Endodermal cell (in vitro differentiated cells): ENCODE measurements at places on chromosomes 1 and 21.

DNA sequence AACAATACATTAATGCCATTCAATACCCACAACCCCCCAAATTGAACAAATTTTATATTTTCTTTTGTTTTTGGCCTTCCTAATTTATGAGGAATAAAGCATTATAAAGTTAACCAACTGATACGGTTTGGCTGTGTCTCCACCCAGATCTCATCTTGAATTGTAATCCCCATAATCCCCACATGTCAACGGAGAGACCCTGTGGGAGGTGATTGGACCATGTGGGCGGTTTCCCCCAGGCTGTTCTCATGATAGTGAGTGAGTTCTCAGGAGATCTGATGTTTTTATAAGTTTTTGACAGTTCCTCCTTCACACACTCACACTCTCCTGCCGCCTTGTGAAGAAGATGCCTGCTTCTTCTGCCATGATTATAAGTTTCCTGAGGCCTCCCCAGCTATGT is 6.4 kb upstream of the MCOLN3 start:
- peaks cover 20% of the 10 kb centered on the region for H3K27me3 ChIP-seq
- no peak overlapping the region for H3K27ac ChIP-seq
- no peaks in the 10 kb centered on the region for H3K4me1 ChIP-seq
- no peaks in the 10 kb centered on the region for H3K36me3 ChIP-seq

DNA sequence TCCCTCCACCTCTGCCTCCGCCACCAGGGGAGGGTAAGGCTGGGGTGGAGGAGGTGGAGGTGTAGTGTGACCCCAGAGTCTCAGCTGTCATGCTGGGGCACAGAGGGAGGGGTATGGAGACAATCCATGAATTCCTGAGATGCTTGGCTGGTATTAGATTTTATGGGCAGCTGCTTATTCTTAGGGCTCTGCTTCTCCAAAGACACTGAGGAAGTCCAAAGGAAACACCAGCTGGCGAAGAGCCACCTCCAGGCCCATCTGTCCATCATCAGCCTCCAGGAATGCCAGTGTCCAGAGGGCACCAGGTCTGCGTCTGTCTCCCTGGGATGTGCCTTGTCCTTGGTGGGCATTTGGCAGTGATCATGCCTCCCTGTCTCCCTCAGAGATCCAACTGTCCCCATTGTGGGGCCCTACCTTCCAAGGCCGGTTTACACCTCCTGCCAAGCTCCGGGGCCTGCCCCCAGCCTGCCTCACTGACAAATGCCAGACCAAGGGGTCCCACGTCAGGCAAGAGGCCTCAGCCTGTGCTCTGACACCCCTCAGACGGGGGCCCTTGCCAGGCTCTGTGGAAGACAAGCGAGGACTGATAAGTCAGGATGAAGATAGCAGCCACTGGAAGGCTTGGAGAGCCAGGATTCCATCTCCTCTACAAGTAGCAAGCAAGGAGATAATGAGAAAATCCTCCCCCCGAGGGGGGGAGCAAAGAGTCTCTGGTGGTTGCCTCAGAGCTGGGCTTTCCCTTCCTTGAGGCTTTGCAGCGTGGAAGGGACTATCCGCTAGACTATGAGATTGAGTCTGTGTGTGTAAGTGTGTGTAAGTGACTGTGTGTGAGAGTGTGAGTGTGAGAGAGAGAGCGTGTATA is 1.6 kb downstream of the TNNI1 start:
- H3K4me3 ChIP-seq: no peak overlapping the region
- no peaks in the 10 kb centered on the region for H3K27me3 ChIP-seq
- H3K36me3 ChIP-seq: no peaks in the 10 kb centered on the region
- H3K27ac ChIP-seq: no peak overlapping the region
- DNase-seq: no peak

DNA sequence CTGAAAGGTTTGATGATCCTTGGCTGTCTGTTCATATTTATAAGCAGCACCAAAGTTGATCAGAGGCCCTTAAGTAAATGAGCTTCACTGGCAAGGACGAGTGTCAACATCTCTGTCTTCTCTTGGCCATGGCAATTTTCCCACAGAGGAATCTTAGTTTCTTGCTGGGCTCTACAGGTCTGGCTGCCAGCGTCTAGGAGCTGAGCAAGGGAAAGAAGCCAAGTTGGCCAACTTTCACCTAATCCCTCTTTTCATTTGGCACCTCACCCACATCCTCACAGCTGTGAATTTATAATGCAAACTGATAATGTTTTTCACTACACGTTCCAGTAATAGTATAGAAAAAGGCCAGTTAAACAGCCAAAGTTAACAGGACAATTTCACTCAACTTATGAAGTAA is 99.0 kb upstream of the LBR start:
- peaks cover 85% of the 10 kb centered on the region for H3K36me3 ChIP-seq
- no peak for DNase-seq
- no peak overlapping the region for H3K27ac ChIP-seq
- H3K27me3 ChIP-seq: no peaks in the 10 kb centered on the region
- no peaks in the 10 kb centered on the region for H3K4me1 ChIP-seq
- H3K4me3 ChIP-seq: no peak overlapping the region

GRCh38 chr1:233635765-233636502 is 22.0 kb downstream of the KCNK1 start:
- H3K27me3 ChIP-seq: no peaks in the 10 kb centered on the region
- peaks cover 61% of the 10 kb centered on the region for H3K36me3 ChIP-seq
- peaks cover 2% of the 10 kb centered on the region for H3K4me1 ChIP-seq
- no peak overlapping the region for H3K4me3 ChIP-seq
- DNase-seq: peak; percentile 79

DNA sequence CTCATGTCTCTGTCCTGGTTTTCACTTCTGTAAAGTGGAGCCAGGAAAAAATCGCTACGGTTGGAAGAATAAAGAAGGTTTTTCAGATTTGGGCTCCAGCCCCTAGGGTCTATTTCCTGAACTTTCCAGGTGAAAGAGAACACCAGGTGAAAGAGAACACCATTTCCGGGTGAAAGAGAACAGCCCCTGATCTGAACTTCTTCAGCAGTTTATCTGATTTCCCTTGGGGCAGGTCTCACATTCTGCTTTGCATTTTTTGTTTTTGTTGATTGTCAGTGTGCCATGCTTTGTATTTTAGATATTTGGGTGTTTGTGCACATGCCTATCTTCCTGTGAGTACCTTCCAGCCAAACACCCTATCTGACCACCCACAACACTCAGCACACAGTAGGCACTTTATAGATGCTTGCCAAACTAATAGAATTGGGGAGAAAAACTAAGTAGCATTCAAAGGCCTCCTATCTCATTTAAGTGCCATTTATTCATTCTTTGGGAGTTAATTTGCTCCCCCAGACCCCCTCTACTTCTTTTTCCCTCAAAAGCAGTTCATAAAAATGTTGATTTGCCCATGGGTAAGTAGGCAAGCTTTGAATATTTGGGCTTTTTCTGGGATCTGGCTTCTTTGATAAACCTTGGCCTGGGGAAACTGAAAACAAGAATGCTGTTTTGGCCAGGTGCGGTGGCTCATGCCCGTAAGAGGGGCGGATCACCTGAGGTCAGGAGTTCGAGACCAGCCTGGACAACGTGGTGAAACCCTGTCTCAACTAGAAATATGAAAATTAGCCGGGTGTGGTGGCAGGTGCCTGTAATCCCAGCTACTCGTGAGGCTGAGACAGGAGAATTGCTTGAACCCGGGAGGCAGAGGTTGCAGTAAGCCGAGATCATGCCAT is 2.2 kb downstream of the NAV1 start:
- no peak overlapping the region for H3K27ac ChIP-seq
- no peaks in the 10 kb centered on the region for H3K36me3 ChIP-seq
- peaks cover 23% of the 10 kb centered on the region for H3K27me3 ChIP-seq
- H3K4me3 ChIP-seq: peak overlapping the region; percentile 88
- no peak for DNase-seq
